CD4-positive, alpha-beta T cell treated with Interleukin-4 for 1 hour (primary cell): ENCODE measurements at places on chromosomes 6 and 20.

GRCh38 chr6:14180609-14181008 is 63.0 kb downstream of the CD83 start:
- DNase-seq, result no peak

DNA sequence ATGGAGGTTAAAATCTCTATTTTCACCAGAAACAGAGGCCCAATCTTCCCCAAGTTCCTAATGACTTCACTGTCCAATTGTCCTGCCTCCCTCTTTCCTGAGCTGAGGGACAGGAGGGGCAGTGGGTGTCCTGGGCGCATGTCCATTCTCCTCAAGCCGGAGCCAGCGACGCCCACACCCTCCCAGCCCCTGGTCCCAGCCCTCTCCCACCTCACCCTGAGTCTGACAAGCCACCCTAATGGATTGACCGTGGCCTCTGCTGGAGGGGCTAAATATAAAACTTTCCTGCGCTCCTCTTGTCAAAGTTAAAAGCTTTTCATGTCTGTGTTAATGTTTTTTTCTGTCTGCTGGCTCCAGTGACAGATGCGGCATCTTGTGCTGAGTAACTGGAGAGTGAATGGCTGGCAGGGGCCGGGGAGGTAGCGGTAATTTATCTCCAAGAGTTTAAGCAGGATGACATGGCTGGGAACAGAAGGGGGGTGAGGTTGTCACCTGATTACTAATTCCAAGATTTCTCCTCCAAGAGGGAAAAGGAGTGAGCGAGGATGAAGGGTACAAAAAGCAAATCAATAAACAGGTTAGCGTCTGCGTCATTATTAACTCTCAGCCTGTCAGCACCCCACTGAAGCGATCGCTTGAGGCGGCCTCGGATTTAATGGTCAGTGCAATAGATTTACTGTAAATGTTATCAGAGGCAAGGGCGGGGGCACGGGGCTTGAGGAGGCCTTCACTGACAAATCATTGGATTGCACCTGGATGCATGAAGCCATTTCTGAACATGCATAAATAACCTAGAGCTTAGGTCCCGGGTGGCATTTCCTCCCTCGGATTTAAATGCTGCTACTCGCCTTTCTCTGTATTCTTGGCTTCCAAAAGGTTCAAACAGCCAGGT is 118.1 kb upstream of the MAFB start:
- DNase-seq, result no peak

DNA sequence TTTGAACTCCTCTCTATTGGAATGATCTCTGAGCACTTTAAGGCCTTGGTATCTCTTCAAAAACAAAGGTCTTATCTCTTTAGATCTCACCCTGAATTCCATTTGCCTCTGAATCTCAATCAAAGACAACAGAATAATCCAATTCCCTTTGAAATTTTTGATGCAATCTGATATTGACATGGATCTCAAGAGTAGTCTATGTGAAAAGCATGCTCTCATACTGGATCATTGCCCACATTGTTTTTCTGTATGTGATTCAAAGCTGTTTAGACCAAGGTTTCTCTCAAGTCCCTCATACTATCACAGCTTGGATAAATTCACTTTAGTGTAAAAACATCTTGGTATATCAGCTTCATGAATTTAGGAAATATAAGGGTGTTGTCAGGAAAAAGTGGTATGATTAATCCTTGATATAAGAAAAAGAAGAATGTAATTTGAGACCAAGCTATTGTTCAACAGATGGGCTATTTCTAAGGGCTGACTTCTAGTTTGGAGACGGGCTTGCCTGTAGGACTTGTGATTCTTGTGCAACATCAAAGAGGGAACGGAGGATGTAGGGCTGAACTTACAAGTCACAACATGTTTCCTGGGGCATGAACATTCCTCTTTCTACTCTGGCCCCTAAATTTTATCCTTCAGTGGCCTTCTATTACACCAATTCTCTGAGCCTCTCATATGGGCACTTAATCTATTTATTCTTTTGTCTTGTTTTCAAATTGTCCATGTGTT is 77.9 kb upstream of the CITED2 start:
- DNase-seq, result no peak

DNA sequence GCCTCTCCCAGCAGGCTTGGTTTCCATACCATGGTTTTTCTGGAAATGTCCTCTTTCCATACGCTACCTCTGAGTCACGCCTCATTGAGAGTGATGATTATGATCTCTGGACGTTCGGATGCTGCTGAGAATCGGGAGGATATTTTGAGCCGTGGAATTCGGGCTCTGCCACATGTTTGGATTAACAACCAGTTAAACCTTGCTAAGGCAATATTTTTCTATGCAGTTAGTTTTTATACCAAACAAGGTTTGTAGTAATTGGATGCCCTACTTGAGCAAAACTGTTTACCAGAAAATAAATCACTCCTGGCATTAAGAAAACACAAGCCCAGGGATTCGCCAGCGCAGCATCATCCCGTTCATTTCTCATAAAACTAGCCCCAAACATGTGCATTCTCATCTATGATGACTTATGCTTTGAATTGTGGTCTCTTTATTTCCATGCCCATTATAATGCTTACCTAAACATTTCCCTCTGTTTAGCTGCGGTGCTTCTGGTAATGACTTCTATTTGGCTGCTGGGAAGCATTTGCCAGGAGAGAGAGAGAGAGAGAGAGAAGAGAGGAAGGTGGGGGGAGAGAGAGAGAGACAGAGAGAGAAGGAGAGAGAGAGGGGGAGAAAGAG is 198.9 kb downstream of the CLIC5 start:
- DNase-seq, result no peak

GRCh38 chr20:40980106-40980827 is 48.4 kb upstream of the TOP1 start:
- no peak for DNase-seq

DNA sequence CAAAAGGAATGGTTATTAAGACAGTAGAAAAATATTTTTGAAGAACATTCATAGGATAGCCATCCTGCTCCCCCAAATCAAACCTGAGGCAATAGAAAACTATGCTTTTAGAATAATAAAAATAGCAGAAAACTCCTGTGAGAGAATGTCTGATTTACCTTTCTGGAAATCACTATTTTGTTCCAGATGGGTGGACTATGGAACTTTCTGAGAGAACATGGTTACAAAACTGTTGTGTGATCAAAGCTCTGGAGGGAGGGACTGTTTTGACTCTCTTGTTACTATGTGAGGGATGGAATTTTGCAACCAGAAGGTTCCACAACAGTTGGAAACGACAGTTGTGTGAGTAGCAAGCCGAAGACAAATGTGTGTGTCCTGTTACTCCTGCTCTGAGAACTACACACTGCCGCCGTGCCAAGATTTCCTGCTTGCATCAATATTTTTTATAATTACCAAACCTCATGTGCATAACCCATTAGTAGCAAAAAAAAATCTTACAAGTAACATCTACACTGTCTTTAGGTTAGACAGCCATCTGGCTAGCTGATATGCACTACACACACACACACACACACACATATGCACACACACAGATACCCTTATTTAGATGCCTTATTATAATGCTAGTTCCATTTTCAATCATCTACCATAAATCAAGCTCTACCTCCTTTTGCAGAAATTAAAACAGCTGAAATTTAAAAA is 11.0 kb upstream of the HIVEP1 start:
- no peak for DNase-seq

DNA sequence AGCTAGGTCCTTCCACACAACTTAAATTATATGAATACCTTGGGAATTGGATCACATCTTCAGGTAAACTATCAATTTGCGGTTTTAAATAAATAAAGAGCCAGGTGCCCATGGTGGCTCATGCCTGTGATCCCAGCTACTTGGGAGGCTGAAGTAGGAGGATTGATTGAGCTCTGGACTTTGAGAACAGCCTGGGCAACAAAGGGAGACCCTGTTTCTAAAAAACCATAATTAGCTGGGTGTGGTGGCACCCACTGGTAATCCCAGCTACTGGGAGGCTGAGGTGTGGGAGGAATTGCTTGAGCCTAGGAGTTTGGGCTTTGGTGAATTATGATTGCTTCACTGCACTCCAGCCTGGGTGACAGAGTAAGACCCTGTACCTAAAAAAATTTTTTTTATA is 3.4 kb downstream of the GMNN start:
- DNase-seq, result no peak

DNA sequence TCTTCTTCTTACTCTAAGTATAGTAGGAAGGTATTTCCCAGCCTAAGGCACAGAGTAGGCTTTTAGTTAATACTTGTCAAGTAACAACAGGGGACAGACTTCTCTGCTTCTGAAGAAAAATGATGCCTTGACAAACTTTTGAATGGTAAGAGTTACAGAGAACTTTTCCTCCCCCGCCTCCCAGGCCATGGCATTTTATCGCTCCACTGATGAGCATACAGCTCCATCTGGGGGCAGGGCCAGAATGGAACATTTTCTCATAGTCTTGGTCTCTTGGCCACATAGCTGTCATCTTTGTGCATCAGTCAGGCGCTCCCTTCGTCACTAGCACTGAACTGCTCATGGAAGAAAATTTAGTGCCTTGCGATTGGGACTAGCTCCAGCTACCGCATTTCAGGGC is 1066.8 kb upstream of the CITED2 start:
- no peak for DNase-seq

- no peak for DNase-seq
Measured at GRCh38 chr6:23097566-23097965, 528.2 kb downstream of the HDGFL1 start.

DNA sequence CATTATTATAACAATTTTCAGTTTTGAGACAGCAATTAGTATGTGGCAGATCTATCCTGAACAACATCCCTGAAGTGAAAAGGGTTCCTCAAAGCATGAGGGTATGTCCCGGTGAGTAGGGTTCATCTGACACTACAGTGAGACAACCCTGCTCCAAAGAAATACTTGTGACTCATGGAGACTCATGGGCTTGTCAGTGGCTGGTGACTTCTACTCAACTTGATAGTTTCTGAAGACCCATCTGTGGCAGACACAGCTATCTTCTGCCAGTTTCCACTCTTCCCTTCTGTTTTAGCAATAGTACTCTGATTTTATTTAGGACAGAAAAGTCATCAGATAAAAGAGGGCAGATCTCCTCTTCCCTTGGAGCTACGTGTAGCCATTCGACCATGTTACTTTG is 41.4 kb downstream of the MAP3K7 start:
- DNase-seq, result no peak

DNA sequence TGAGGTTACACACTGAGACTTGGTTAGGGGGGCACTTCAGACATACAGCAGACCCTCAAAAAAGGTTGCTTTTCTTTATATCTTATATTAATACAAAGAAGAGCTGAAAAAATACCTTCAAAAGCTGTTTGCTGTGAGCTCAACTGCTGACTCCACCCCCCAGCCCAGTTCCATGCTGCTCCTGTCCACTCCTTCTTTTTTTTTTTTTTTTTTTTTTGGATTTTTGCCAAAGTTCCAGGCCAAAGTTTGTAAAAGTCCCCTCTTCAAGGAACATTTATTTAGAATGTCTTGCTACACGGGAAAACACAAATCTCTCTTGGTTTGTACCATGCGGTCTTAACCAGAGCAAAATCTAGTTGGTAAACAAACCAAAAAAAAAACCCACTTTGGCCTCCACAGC is 85.3 kb upstream of the AKAP12 start:
- DNase-seq, result no peak
